ENCODE measurements at places on chromosomes 16 and 17.

DNA sequence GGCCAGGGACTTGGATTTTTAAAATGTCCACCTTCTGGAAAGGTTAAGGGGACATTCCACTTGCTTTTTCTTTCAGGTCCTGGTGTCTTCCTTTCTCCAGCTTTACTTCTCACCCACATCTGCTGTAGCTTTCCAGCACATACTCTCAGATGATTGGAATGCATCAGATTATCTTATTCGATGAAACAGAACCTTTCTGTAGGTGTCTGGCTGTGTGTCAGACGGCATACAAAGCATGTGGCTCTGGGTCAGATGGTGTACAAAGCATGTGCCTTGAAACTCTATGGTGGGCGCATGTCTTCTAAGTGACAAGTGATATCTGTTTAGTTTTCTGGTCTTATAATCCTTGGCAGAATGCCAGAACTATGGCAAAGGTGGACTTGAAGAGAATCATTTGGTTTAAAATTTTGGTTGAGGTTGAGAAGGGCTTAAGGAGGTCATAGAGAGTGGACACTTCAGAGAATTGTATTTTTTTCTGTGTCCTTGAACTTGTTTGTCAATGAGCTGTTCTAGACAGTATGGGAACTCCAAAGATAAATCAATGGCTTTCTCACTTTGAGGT is 125.3 kb downstream of the FTO start:
- DNase-seq, result no peak

- DNase-seq, result no peak
These were observed 7.4 kb downstream of the IRF8 start for GRCh38 chr16:85906349-85906748.

DNA sequence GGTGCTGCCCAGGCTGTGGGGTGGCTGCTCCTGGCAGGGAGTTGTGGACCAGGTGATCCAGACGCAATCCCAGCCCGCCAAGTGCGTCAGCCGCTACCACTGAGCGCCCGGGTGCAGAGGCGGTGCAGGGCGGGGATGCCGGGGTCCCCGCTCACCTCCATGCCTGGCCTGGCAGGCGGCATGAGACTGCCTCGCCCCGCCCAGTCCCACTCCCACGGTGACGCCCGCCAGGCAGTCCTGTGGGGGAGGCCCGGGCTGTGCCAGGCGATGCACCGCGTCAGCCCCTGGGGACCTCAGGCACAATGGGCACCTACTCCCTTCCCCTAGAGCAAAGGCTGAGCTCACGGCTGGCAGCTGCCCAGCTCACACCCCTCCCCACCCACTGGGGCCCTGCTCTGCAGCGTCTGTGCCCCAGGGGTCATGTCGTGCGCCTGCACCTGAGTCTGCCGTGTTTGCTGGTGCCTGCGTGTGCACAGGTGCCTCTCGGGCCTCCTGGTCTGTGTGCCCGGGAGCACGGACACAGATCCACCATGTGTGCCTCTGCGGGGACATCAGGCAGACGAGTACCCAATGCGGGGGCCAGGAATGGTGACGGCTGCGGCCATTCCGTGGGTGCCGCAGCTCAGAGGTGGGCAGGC is 5.3 kb downstream of the RPUSD1 start:
- no peak for DNase-seq

DNA sequence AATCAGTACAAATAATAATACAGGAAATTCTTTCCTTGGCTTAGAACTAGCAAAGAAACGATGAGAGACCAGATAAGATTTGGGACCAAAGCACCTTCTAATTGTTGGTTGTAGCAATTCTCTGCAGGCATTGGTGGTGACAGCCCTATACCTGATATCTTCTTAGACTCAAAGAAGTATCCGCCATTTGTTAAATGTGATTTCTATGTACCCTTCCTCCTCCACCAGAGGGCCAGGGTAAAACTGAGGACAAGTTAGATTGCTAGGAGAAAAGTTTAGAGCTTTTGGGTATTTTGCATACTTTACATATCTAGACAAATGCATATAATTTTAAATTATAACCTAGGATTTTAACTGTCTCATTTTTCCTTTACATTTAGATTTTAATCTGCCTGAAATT is 304.3 kb downstream of the HS3ST4 start:
- DNase-seq, result no peak

- DNase-seq, result no peak
These were observed 94.1 kb upstream of the SIAH1 start for GRCh38 chr16:48479329-48479728.

DNA sequence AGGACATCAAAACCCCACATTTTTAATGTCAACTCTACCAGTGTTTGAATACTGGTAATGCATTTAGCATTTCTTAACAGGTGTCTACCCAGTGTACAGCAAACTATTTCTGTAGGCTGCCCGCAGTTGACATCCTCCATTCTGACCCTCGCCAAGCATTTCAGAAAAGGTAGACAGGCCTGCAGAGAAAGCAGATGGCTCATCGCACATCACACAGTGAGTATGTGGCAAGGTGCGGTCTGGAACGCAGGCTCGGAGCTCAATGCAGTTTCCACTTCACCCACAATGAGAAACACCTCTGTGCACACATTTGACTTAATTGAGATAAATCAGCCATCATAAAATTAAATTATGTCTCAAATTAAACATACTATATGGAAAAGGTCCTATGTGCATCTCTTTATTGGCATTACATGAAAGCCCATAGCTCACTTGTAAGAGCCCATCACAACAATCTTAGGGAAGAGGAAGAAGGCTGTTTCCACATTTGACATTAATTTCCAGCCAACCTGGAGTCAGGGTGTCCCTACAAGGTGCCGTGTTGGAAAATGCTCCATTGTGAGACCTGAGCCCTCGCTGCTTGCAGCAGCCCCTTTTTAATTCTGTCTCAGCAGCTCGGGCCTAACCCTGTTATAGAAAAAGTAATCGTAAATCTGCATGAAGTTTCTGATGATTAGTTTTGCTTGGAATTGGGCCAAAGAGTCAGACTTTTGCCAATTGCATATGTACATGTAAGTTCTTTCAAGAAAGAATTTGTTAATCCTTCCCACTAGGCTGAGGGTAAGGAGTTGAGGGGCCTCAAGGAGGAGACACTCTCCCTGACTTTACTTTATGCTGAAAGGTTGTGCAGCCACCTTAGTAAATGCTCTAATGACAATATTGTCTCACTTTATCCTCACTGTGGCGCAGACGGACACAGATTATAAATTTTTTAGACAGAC is 378.7 kb upstream of the DYNLRB2 start:
- no peak for DNase-seq

DNA sequence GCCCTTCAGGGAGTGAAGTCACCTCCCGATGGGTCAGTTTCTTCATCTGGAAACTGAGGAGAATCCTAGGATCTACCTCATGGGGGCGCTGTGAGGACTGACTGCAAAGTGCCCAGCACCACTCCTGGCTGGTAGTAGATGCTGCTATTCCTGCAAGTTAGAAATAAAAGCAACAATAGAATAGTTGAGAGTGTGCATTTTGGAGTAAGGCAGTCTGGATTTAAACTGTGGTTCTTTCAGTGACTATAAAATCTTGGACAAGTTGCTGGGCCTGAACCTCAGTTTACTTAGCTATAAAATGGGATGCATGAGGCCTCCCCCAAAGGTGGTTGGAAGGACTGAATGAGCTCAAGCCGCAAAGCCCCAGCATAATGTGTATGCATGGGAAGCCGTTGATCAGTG is 70.6 kb downstream of the CYB5B start:
- DNase-seq, result no peak

GRCh38 chr16:25279491-25279890 is 21.8 kb upstream of the ZKSCAN2 start:
- DNase-seq, result no peak

GRCh38 chr17:10071141-10071540 is 127.3 kb downstream of the GAS7 start:
- DNase-seq, result no peak

DNA sequence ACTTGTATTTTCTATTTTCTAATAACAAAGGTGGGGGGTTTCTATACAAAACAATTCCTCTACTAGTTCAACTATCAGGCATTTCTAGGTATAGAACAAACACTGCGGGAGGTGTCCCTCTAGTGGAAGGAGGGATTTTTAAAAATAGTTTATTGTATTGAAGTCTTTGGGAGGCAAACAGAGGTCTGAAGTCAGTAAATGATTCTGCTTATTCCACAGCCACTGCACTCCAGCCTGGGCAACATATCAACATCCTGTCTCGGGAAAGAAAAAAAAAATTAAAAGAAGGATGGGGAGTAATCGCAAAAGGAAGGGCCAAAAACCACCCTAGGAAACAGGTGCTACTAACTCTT is 648 bp upstream of the ERCC4 start:
- no peak for DNase-seq

GRCh38 chr16:48556243-48556912 is 53.6 kb downstream of the N4BP1 start:
- DNase-seq, result no peak

DNA sequence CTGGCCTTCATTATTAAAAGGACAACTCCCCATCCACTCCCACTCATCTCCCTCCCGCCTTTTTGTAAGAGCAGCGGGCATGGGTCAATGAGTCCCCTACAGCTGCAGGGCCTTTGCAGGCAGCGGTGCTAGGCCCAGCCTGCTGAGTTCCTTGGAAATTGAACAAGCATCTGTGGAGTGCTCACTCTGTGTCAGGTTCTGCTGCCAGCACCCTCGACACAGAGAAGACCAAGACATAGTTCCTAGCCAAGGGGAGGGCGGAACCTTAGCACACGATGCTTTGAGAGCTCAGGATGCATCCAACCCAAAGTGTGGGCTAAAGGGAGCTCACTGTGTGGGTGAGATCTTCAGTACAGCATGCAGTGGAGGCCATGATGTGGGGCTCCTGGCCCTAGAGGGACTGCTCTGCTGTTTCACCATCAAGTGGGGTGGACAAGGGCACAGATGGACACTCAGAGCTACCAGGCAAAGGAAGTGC is 27.6 kb downstream of the RMI2 start:
- no peak for DNase-seq

- DNase-seq, result no peak
These were observed 116.9 kb downstream of the DNAH3 start for GRCh38 chr16:21033704-21034103.

- no peak for DNase-seq
These were observed 24.7 kb downstream of the RBFOX3 start for GRCh38 chr17:79586131-79586530.

GRCh38 chr17:79840989-79841286 is 1.7 kb upstream of the CBX4 start:
- no peak for DNase-seq

- no peak for DNase-seq
These were observed 364.6 kb downstream of the GRIN2A start for GRCh38 chr16:9817586-9817985.

- DNase-seq, result no peak
These were observed 24.4 kb downstream of the ATP6V0D1 start for GRCh38 chr16:67456391-67457081.

- peak; percentile 68 for DNase-seq
These were observed 8.3 kb upstream of the RBFOX1 start for GRCh38 chr16:7324321-7324720.

DNA sequence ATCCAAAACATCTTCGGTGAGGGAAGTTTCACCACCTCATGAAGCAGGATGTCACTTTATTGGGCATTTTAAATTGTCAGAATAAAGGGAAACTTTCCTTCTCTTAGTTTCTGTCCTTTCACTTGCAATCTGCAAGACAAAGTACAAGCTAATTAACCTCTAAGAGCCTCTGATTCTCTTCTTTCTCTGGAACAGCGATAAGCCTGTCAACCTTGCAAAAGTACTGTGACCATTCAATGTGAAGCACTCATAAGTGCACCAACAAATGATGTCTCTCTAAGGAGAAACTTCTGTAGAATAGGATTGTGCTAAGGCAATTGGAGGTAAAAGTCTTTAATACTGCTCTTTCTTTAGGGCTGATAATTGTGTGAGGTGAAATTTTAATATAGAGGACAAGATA is 1622.3 kb downstream of the CDH8 start:
- DNase-seq, result no peak

- DNase-seq, result peak; percentile 84
These were observed 1.3 kb downstream of the NAGS start for GRCh38 chr17:44005527-44006271.

- DNase-seq, result no peak
These were observed 706.5 kb downstream of the KCNJ2 start for GRCh38 chr17:70875729-70876310.

DNA sequence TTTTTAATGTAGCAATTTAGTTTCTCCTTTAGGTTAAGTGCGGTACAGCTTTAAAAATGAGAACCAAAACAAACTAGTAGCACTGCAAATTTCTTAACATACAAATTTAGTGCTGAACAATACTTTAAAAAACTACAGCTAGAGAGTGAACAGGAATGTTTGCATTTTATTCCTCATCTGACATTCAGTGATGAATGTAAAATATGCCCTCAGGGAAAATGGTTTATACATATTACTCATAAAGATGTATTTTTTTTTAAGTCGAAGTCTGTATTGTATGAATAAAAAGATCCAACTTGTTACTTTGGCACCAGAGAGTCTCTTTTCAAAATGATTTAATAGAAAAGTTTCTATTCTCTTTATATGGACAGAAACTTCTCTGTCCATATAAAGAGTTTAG is 96.8 kb downstream of the BRIP1 start:
- no peak for DNase-seq

DNA sequence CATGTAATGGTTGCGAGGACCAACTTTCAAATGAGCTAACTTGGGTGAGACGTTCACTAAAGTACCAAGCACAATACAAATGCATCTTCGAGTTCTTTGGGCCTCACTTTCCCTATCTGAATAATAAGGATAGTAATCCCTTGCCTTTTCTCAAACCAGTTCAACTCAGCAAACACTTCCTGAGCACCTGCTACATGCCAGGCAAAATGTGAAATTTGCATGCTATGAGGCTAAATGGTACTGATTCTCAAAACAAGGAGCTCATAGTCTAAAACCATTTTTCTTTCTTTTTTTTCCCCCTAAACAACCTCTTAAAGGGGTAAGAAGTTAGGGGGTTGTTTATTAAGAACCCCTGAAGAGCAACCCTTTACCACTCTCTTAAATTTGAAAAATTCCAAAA is 101.4 kb upstream of the HLF start:
- no peak for DNase-seq

GRCh38 chr17:74491626-74492025 is 25.2 kb downstream of the CD300A start:
- DNase-seq, result no peak

GRCh38 chr17:73411313-73411747 is 99.5 kb upstream of the CDC42EP4 start:
- DNase-seq, result no peak

- peak; percentile 47 for DNase-seq
These were observed 114.7 kb downstream of the IRX3 start for GRCh38 chr16:54171626-54172537.

DNA sequence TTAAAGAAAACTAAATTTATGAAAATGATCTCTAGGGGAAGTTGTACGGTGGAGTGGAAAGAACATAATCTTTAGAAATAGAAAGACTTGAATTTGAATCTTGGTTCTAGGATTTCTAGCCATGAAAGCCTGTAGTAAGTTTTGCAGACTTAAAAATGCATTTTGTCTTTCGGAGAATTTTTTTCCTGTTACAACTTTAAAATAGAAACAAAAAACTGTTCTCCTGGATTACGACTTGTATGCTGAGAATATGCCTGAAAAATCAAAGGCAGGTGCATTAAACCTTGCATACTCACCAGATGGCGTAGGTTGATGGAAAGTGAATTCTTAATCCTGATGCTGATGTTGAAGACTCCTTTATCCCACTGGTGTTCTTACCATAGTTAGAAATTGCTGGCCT is 7.5 kb upstream of the MPHOSPH6 start:
- DNase-seq, result no peak

All from ecto neural progenitor cell (in vitro differentiated cells).